CD4-positive, alpha-beta T cell treated with Interleukin-17A for 4 hours (primary cell): ENCODE measurements at places on chromosomes 3 and 15.
A peak's percentile ranks its signal among the peaks of the same experiment; 100 is the strongest.

DNA sequence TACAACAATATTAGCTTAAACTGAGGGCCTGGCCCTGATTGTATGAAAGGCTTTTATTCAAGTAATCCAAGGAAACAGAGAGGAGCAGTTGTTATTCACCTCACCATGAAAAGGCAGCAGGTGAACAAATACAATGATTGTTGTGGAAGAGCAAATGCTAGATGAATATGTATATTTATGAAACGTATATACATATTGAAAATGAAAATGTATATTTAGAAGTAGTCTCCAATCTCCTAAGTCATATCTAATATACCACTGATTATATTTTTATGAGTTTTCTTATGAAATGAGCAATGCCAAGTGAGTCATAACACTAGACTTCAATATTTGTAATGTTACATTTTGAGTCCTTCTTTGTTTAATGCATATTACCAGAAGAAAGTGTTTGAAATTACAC, 116.2 kb upstream of the KCNMB2 start:
- no peak for DNase-seq

- peak; percentile 21 for DNase-seq
Observed at GRCh38 chr3:181176601-181177000, 187.1 kb upstream of the DNAJC19 start.

- DNase-seq = no peak
Observed at GRCh38 chr3:111087924-111088469, 16.4 kb downstream of the NECTIN3 start.

GRCh38 chr3:195176776-195177175, 94.2 kb downstream of the XXYLT1 start:
- no peak for DNase-seq

DNA sequence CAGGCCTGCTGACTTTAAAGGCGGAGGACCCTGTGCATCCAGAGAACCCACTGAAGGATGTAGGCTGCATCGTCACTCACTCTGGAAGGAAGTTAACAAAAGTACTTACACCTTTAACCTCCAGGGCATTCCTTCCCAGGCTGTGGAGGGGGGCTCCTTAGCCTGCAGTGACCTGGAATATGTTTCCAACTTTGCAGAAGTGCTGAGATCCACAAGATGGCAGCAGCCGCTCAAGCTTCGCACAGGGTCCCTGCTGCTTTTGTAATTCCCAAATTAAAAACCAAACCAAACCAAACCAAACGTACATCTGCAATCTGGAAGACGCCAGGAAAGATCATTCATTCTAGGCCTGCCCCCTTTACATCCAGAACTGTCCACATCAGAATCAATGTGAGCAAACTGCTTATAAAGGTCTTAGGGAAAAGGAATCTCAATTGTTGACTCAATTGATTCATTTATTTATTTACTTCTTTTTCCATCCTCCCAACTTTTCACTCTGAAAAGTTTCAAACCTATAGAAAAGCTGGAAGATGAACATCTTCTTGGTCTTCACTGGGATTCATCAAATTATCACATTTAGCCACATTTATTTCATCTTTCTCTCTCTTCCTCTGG, 70.5 kb upstream of the KLHL25 start:
- peak; percentile 36 for DNase-seq

- no peak for DNase-seq
Observed at GRCh38 chr3:104536715-104537114, 830.0 kb upstream of the ALCAM start.

GRCh38 chr15:57340682-57341259, 35.5 kb upstream of the CGNL1 start:
- peak; percentile 34 for DNase-seq

GRCh38 chr3:59249698-59250361, 200.0 kb upstream of the CFAP20DC start:
- DNase-seq = no peak

DNA sequence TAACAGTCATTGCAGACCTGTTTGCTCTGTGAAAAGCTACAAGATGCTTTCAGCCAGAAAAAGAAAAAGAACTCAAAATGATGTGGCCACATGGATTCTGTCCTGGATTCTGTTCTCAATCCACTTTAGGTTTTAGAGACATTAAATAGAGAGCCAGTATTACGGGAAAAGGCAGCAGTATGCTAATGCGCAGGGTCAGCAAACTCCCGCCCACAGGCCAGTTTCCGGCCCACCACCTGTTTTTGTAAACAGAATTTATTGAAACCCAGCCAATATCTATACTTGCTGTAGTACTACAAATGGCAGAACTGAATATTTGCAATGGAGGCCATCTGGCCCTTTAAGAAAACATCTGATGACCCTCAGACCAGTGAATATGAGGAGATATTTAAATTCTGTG, 416.1 kb downstream of the ERC2 start:
- no peak for DNase-seq

GRCh38 chr15:89672221-89673164, 6.7 kb downstream of the PLIN1 start:
- DNase-seq = no peak

DNA sequence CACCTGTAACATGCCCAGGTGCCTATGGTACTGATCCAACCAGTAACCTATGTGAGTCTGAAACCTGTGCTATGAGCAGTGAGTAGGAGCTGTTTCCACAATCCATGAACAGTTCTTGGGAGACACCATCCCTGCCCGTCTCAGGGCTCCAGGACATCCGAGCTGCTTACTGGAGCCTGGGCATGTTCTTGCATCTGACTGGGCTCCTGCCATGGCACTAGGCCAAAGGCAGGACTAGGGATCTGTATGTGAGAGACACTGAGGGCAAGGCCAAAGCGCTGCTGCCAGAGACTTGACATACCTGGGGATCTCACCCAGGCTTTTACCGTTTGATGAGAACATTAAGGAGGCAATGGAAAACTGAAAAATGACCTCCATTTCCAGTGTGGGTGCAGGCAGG, 59.8 kb downstream of the WDR76 start:
- no peak for DNase-seq

DNA sequence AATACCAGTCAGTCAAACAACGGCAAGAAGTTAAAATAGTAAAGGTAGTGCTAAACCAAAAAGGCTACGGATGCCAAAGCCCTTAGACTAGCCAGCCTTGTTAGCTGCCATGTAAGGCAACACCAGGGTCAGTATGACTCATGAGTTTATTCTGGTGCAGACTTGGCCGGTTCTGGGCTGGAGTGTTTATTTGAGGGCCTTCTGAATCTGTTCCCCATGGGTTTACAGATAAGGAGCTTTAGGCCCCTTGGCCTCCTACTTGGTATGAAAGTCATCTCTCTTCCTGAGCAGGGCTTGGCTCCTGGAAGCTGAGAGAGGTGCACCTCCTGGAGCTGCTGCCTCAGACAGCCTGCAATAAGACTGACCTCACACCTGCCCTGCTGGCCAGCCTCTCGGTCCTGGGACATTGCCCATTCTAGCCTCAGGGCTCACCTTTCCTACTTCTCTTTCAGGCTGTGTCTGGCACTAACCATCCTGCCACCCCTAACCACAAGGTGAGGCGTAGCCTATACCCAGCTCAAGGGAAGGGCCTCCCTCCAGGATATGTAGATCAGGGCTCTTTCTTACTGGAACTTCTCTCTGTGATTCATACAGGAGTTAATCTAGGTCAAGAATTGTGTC, 10.4 kb upstream of the RTP1 start:
- DNase-seq = no peak
